ENCODE measurements at places on chromosomes 3 and 15.

DNA sequence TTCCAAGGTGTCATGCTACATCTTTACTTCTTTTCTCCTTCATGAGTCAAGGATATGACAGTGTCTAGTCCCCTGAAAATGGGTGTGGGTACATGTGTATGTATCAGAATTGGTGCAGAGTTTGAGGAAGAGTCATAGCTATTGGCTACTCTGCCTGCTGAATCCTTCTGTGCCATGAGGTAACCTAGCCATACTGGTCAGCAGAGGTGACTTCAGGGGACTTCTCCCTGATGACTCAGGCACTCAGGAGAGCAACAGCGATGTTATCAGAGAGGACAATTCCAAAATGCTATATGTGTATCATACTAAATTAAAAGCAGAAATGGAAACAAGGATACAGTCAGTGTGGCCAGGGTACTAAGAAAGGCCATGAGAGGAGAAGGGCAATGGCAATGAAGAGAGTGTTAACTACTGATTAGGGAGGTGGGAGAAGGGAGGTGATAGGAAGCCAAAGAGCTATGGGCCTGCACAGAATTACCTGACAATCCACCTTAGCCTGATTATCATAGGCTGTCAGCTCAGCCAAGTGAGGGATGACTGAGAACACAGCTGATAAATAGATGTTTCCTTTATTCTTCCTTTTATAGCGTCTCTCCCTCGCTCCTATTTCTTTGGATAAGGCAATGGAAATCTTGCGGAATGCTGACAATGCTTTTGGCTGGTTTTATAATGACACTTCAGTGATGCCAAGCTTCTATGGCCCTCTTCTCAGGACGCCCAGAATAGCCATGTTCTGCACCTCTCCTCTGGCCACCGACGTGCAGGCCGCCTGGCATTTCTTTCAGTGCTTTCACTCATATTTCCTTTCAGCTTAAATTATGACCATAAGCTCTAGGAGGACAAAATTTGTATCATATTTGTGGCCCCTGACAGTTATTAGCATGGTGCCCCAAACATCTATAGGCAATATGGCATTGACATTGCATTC is 90.6 kb downstream of the FGF12 start:
- no peak for DNase-seq

DNA sequence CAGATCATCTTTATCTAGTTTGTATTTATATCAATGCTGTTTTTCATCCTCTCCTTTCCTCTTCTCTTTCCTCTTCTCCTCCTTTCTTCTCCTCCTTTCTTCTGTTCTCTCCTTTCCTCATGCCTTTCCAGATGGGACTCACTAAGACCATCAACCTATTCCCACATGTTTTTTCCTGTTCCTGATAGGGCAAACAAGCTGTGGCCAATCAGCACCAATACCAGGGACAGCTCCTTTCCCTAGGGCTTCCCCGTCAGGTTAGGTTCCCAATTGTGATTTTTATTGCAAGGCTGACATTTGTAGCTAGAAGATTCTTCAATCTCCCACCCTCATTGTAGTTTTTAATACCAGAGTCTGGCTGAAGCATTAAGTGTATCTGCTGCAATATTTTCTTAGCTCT is 76.3 kb upstream of the COL8A1 start:
- no peak for DNase-seq

DNA sequence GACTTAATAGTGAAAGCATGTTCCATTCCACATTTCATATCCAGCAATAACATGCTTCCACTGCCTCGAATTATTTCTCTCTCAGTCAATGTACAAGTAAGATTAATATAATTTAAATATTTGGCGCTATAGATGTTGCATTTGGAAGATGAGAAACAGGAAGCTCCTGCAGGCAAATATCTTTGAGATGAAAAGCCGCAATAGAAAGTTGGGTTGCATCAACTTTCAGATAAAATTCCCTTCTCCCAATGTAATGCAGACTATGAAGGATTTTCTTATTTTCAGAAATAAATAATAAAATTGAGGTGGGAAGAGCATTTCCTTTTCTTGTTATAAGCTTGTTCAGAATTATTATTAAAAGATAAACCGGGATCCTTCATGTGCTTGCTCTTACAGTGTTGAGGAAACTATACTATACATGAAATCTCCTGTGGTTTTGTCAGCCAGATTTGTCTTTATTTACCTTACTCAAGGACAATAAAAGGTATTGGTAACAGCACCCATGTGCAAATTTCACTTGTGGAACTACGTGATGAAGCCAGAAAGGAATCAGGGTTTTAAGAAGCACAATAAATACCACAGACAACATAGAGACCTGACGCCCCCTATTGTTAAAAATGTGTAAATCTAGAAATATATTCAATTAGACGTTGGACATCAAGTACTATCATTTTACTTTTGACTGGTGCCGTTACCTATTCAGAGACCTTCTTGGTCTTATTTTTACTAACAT is 307.0 kb downstream of the ARPP21 start:
- DNase-seq, result no peak

GRCh38 chr3:18238332-18238731 is 186.8 kb downstream of the SATB1 start:
- DNase-seq, result no peak

GRCh38 chr15:73049564-73050215 is 2.6 kb upstream of the NEO1 start:
- no peak for DNase-seq

DNA sequence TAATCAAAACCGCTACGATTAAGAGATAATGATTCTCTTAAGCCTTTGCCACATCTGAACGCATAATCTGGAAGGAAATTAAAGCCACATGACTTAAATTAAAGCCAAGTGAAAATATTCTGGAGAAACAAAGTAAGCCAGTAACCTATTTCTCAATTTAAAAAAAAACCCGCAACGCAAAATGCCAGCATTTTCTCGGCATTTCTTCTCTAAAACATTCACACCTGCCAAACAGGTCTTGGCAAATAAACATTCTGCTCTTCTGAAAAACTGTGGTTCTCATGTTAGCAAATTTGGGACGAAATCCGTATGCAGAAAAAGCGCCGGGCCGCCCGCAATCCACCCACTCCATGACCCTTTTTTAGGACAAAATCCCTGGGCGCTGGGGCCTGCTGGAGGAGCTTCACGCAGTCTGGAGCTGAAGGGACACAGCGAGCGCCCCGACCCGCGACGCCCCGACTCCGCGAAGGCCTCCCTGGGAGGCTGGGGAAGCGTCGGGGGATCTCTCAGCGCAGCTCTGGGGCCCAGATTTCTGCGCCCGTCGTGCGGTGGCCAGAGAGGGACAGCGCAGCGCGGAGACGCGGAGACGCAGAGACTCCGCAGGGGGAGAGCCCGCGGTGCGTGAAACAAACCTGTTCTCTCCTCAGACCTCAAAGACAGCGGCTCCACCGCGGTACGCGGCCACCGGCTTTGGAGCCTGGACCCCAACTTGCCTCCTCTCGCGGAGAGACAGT is 471 bp downstream of the NKIRAS1 start:
- DNase-seq, result no peak

DNA sequence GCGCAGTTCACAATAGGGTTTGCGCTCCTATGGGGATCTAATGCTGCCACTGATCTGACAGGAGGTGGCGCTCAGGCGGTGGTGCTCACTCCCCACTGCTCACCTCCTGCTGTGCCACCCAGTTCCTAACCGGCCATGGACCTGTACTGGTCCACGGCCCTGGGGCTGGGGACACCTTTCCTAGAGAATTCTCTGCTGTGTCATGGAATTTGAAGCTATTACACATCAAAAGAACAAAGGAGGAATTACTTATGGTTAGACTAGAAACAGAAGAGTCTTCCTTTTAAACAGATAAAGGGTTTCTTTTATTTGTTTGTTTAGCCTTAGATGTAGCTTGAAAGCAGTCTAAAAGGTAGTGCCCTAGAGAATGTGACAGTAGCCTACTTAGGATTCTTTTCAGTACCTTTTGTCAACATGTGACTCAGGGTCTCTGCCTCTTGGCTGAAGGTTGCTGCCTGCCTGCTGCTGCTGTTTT is 50.3 kb downstream of the PAK2 start:
- DNase-seq, result no peak

GRCh38 chr3:138479438-138479863 is 45.0 kb downstream of the ESYT3 start:
- DNase-seq, result no peak
